Activated CD8-positive, alpha-beta T cell treated with anti-CD3 and anti-CD28 coated beads, Interleukin-2, amount 10 ng/mL, durations not matched to agents 7 days and 5 days (primary cell): ENCODE measurements at places on chromosomes 6 and 20. TPM values are rescaled to one million over a fixed set of nuclear protein-coding genes. Genes with fewer than 3 reads are reported as not detected.

Gene ENPP3
- 0.11 TPM for total RNA-seq

DNA sequence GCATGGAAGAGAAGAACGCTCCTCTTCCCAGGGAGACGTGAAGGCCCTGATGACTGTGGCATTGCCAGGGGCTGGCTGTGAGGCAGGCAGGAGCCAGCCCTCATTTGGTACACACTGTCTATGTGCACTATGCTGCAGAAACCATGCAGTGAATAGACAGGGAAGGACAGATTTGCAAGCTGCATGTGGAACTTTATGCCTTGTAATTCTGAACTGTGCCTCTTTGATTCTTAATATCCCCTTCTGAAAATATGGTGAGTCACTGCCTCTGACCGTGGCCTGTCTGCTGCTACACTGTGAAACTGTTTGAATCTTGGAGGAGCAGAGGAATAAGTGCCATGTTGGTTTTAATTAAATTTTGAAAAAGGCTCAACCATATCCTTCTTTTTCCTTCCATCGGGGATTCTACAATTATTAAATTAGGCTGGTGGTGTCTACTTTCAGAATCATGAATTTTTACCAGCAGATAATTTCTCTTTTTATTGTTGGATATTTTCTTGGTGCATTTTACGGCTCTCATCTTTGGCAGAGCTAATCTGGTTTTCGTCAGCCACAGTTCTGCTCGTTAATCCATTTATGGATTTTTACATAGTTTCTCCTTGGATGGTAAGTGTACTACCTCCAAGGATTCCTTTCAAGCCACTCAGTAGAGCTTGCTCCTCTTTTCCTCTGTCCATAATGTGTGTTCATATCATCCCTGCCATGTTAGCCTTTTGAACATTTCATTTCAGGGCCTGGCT lies 301.0 kb upstream of the SLC35B3 start:
- no peak for DNase-seq
- peaks cover 4% of the 10 kb centered on the region for H3K4me1 ChIP-seq
- H3K4me3 ChIP-seq: no peak overlapping the region
- H3K27ac ChIP-seq: no peak overlapping the region
- H3K36me3 ChIP-seq: no peaks in the 10 kb centered on the region
- H3K27me3 ChIP-seq: no peaks in the 10 kb centered on the region

- H3K4me1 ChIP-seq: no peaks in the 10 kb centered on the region
- no peak overlapping the region for H3K4me3 ChIP-seq
- peaks cover 21% of the 10 kb centered on the region for H3K27me3 ChIP-seq
- H3K27ac ChIP-seq: no peak overlapping the region
Observed at GRCh38 chr20:63147532-63147931, 68.4 kb downstream of the YTHDF1 start.

Gene LY6G6F
- total RNA-seq: not detected

Gene RBPJL
- total RNA-seq: not detected

GRCh38 chr20:58619077-58619863 lies 31.8 kb upstream of the STX16 start:
- H3K27me3 ChIP-seq: peaks cover 8% of the 10 kb centered on the region
- no peaks in the 10 kb centered on the region for H3K4me1 ChIP-seq
- H3K27ac ChIP-seq: no peak overlapping the region
- H3K4me3 ChIP-seq: no peak overlapping the region
- no peaks in the 10 kb centered on the region for H3K36me3 ChIP-seq

DNA sequence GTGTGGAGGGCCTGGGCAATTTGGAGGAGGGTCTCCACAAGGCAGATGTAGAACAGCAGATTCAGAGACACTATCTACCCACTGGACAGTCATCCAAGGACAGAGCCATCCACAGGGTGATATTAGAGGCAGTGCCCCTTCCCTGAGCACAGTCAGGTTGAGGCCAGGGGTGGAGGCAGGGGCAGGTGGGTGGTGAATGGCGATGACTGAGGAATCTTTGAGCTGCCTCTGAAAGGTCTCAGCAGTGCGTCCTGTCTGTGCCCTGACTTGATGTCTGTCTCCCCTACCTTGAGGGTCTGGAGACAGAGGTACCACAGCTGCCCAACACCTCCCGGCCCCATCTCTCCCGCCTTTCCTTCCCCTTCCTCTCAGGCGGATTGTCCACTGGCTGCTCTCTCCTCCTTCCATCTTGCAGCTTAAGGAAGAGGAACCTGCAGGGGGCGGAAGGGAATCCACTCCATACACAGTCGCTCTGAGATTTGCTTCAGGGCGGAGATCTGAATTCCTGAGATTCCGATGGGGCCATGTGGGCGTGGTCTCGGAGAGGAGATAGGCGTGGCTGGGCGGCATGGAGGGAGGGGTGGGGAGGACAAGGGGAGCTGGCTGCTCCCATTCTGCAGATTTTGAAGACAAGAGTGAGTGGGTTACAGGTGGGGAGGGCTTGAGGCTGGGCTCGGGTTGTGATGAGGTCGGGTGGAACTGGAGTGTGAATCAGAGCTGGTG lies 1.7 kb downstream of the MUCL3 start:
- no peak for DNase-seq
- peaks cover 43% of the 10 kb centered on the region for H3K27me3 ChIP-seq
- no peak overlapping the region for H3K27ac ChIP-seq
- no peak overlapping the region for H3K4me3 ChIP-seq

DNA sequence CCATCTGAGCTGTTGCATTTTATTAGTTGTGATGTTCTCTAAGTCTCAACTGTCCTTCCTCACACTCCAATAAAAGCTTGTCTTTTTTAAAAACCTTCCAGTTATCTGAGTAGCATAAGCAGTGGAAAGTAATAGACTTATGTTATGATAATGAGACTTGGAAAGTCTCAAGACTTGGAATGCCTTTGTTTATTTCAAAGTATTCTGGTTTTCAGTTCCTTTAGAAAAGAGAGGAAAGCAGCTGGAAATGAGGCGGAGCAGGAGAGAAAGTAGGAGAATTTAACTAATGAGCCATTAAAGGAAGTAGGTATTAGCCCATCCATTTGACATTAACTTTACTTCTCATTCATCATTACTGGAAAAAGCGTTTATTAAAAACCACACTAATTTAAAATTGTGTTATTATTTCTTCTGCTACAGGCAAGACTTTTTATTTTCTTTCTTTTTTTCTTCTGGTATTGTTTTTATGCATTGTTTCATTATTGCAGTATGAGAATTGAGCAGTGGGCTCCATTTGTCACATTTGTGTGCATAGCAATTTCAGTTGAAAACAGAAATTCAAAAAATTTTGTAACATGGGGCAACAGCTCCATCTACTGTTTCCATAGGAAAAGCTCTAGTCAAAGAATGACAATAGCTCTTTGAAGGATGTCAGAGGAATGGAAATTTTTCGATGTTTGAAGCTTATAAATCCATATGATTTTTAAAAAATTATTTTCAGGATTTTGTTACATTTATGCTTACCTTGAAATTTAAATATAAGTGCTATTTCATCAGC lies 194.8 kb downstream of the COL9A1 start:
- H3K36me3 ChIP-seq: no peaks in the 10 kb centered on the region

DNA sequence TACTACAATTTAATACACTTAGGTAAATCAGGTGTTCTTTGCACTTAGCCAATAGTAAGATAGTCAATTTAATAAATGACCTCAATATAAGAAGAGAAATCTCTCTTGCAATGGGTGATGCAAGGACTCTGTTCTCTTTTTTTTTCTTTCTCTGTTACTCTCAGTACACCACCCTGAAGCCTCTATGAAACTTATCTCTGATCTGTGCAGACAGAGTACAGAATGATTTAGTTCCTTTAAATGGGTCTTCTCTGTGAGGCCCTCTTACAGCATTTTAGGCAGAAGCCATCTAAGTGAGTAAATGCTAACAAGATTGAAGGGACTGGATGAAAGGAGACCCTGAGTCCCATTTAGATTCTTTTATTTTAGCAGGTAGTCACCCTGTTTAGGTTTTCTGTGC lies 312.8 kb downstream of the RFPL4B start:
- no peak for DNase-seq
- H3K27me3 ChIP-seq: no peaks in the 10 kb centered on the region
- H3K4me3 ChIP-seq: no peak overlapping the region
- no peaks in the 10 kb centered on the region for H3K36me3 ChIP-seq
- no peaks in the 10 kb centered on the region for H3K4me1 ChIP-seq
